ENCODE measurements at places on chromosomes 6 and 20. TPM values are rescaled to one million over a fixed set of nuclear protein-coding genes. Genes with fewer than 3 reads are reported as not detected.

FOXQ1 gene
- total RNA-seq, result 6.5 TPM

ZKSCAN8 gene
- total RNA-seq, result 18.3 TPM

CRISP3 gene
- total RNA-seq, result not detected

MEI4 gene
- not detected for total RNA-seq

MEP1A gene
- not detected for total RNA-seq

TULP4 gene
- 103 TPM for total RNA-seq

BANF2 gene
- total RNA-seq, result not detected

TUBB1 gene
- total RNA-seq, result not detected

GPR63 gene
- 0.99 TPM for total RNA-seq

BCAS1 gene
- total RNA-seq, result under 0.01 TPM

TREML4 gene
- not detected for total RNA-seq

TMEM14A gene
- total RNA-seq, result 31.9 TPM

CLIC5 gene
- total RNA-seq, result not detected

PRND gene
- total RNA-seq, result not detected
